PC-3 (cell line): ENCODE measurements at places on chromosomes 13 and 19.

- DNase-seq, result no peak
Observed at GRCh38 chr13:19720039-19720438, 62.7 kb downstream of the PSPC1 start.

DNA sequence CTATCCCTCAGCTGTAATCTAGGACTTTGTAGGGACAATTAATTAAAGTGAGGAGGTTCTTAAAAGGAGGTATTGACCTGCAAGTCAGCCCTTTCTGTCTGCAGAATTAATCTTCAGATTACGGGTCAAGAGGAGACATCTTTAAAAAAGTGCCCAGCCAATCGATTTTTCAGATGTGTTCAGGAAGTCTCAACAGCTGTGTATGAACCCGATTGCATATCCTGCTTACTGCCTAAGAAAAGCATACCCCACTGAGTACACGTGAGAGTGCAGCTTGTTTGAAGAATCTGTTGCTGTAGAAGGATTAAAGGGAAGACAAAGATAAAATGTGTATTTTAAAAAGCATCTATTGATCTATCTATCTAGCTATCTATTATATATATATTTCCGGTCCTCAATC, 1194.5 kb downstream of the UQCRFS1 start:
- DNase-seq, result no peak

- DNase-seq, result no peak
Observed at GRCh38 chr13:52105841-52106240, 23.0 kb downstream of the NEK5 start.

DNA sequence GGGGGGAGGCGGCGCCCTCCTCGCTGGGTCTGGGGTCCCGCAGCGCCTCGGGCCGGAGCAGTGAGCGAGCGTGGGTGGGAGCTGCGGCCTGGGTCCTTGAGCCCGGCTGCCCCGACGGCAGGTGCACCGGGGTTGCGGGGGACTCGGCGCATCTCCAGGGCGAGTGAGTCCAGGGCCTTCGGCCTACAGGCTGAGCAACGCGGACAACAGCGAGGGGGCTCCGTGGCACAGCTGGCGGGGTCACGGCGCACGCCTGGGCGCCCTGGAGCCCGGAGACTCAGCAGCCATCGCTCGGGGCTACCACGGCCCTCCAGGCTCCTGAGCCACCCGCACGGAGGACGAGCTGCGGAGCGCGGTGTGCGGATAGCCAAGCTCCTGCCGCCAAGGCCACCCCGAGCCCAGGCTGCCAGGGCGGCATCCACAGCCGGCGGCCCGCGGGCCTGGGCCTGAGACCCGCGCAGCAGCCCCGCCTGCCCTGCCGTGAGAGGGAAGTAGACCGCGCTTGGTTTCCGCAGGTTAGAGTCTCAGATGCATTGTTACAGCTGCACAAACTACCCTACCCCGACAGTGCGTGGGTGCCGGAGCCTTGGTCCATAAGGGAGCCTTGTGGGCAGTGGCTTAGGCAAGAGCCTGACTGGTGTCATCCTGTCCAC, 253.9 kb upstream of the SGCG start:
- no peak for DNase-seq

GRCh38 chr13:30727491-30728355, 7.6 kb upstream of the ALOX5AP start:
- no peak for DNase-seq

- no peak for DNase-seq
Observed at GRCh38 chr19:5131031-5131505, 162.2 kb downstream of the KDM4B start.

- DNase-seq, result peak; percentile 48
Observed at GRCh38 chr13:108984251-108984920, 355.0 kb downstream of the MYO16 start.

DNA sequence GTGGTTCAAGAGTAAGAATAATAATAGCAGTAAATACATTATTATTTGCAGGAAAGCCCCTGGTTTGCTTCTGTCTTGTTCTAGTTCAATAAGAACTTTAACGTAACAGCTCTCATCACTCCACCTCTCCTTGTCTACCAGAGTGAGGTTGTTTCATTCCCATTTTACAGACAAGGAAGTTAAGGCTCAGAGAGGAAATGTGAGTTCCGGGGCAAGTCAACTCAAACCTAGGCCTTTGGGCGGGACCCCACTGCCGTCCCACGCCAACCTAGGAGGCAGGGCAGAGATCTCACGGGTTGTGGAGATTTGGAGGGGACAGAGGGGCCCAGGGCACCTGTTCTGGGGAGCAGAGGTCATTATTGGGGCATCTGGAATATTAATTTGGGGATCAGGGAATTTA, 1.5 kb downstream of the MAP4K1 start:
- DNase-seq, result no peak

DNA sequence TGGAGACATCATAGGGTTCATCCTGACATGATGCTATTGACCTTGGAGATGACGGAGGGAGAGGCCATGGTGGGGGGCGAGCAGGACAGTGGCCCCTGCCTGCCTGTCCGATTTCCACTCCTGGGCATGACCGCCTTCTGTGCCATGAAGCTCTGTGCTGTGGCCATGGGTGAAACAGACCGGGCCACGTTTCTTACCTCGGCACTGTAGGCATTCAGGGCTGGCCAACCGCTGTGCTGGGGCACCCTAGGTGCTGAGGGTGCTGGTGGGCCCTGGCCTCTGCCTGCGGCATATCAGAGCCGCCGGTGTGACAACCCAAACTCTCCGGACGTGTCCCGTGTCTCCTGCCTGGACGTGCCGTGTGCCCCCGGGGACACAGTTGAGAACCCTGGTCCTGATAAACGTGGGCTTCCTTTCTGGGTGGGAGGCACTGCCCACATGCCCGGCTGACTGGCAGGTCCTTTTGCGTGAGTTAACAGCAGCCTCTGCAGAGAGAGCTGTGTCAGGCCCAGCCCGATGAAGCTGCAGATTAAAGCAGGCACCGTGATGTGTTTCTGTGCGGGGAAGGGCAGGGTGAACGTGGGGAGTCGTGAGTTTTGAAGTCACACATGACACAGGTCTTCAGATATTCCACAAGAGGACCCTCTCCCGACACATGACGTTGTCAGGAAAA, 46.5 kb downstream of the TMEM255B start:
- no peak for DNase-seq

GRCh38 chr13:110363010-110363409, 55.9 kb downstream of the COL4A2 start:
- no peak for DNase-seq

- peak; percentile 45 for DNase-seq
Observed at GRCh38 chr13:67844574-67844973, 614.4 kb upstream of the PCDH9 start.

DNA sequence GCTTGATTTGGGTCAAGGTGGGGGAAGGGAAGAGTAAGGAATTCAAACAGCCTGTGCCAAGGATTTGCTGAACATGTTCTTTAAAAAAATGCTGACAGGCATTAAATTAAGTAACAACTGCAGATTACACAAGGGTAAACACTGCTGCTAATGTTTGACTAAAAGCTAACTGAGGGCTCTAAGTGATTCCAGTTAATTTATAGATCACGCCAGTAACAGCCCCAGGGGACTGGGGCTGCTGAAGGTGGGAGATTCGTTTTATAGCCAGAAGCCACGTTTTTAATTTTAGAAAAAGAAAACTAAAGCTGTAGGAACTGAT, 321.7 kb downstream of the DLEU7 start:
- no peak for DNase-seq

DNA sequence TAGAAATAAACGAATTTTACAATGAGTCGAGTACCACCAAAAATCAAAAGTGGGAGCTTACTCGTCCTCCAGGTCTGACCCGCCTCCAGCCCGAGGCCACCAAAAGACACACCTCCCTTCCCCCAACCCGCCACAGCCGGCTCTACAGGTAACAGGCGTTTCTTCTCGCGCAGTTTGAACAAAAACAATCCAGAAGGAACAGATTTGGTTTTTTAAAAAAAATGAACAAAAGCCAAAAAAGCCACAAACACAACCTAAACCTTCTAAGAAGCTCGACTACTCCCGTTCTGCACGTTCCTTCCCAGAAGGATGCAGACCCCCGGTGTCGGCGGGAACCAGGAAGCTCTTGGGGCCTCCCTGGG, 671 bp downstream of the ZDHHC20 start:
- DNase-seq, result peak; percentile 57

GRCh38 chr13:85093808-85094207, 705.4 kb downstream of the SLITRK6 start:
- DNase-seq, result peak; percentile 29

DNA sequence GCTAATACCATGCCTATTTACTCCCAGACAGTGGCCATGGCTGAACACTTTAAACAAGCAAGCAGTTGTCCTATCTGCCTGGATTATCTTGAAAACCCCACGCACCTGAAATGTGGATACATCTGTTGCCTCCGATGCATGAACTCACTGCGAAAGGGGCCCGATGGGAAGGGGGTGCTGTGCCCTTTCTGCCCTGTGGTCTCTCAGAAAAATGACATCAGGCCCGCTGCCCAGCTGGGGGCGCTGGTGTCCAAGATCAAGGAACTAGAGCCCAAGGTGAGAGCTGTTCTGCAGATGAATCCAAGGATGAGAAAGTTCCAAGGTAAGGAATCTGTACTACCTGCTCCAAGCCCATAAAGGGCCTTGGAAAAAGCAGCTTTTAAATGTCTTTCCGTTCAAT, 8.6 kb downstream of the RFPL4AL1 start:
- DNase-seq, result peak; percentile 30

DNA sequence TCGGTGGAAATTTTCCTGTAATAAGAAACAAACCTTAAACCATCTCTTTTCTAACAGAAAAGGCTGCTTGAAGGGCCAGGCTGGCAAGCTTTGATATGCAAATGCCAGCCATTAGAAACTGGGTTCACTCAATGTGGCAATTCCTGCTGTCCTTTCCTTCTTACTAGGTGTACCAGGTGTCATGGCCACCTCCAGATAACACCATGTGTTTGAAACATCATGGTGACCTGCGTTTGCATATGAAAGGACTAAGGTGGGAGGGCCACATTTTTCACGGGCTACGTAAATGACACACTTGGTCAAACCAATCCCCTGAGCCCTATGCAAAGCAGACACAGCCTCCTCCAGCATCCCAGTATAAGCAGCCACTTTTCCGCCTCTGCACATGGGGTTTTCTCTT, 789.1 kb upstream of the SLITRK5 start:
- no peak for DNase-seq

GRCh38 chr13:23979361-23980159, 82.3 kb upstream of the C1QTNF9B start:
- peak; percentile 66 for DNase-seq

- DNase-seq, result no peak
Observed at GRCh38 chr13:59166174-59166573, 997.6 kb downstream of the DIAPH3 start.

DNA sequence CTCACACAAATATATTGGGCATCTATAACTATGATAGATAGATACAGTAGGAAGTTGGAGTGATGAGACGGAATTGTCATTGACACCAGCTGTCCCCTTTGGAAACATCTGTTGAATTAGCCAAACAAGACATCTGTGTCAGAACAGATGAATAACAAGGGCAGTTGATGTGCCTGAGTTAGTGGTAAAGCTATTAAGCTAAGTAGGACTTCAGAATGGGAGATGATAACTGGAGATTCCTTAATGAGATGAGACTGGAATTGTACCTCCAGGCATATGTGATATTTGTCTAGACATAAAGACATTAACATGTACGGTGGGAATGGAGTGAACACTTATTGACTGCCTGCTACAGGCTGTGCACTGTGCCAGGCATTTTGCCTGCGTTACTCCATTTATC, 78.7 kb downstream of the MBNL2 start:
- no peak for DNase-seq

DNA sequence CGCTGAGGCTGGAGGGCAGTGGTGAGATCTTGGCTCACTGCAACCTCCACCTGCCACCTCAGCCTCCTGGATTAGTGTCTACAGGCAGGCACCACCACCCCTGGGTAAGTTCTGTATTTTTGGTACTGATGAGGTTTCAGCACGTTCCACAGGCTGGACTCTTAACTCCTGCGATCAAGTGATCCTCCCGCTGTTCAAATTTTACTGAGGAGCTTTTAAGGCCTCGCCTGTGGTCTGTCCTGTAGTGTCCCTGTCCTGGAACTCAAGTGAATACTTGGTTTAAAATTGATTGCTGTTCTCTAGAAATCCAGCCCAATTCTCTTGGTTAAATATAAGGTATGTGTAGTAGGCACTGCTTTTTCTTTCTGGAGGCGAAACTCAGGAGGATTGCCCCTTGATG, 65.2 kb downstream of the DPRX start:
- DNase-seq, result no peak

DNA sequence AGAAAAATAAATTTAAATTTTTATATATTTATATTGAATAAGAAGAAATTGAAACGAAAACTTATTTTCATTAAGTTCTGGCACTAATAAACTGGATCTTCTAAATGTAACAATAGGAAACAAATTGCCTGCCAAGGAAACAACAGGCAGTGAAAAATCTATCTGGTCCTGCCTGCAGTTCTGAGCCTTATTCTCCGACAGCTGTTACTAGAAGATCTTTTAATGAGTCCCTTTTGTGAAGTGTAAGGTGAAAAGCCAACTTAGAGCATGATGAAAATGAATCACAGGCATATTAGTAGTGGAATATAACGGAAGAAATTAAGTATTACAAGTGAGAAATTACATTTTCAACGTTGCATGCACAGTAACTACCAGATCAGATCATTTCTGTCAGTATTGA, 1002.7 kb upstream of the PCDH20 start:
- no peak for DNase-seq

- DNase-seq, result no peak
Observed at GRCh38 chr13:104086759-104087158, 1020.5 kb upstream of the SLC10A2 start.

- DNase-seq, result no peak
Observed at GRCh38 chr13:103671547-103671946, 605.3 kb upstream of the SLC10A2 start.

DNA sequence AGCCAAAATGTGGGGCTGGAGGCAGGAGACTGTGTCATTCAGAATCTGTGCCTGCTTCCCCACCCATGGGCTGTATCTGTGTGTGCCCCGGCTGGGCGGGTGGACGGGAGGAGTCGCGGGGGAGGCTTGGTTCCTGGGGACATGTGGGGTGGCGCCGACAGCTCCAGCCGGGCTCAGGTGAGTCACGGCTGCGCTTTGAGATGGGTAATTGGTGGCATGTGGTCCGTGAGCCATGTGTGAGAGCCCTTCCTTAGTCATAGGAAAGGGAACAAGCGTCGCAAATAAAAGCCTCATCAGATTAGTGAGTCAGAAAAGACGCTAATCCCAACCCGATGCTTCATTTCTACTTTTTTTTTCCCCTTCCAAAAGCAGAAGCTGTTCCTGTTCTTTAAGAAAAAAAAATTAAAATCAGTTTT, 118.6 kb upstream of the ZNF536 start:
- peak; percentile 40 for DNase-seq

- DNase-seq, result peak; percentile 5
Observed at GRCh38 chr13:27622102-27622820, 569 bp downstream of the POLR1D start.
